Activated T-helper 1 cell treated with Interleukin-2 at 50 U/mL for 16 hours (primary cell): ENCODE measurements at places on chromosomes 13 and 19.

DNA sequence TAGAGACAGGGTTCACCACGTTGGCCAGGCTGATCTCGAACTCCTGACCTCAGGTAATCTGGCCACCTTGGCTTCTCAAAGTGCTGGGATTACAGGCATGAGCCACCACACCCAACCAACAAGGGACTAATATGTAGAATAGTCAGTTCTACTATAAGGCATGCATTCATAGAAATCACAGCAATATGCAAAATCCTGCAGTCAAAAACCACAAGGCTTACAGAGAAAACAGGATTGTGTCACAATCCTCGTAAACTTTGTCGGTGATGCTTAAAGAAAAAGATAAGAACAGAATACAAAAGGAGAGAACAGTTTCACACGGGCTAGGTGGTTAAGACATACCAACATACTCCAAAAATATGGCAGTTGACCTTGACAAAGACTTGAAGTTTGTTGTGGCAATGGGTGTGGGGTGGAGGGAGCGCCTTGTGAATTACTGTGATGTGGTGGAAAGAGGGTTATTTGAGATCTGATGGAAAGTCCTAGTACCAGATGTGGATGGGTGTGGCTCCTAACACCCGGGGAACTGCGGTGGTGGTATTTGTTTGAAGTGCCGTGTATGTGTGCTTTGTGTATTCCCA is 12.4 kb downstream of the NOSIP start:
- DNase-seq = peak; percentile 57

DNA sequence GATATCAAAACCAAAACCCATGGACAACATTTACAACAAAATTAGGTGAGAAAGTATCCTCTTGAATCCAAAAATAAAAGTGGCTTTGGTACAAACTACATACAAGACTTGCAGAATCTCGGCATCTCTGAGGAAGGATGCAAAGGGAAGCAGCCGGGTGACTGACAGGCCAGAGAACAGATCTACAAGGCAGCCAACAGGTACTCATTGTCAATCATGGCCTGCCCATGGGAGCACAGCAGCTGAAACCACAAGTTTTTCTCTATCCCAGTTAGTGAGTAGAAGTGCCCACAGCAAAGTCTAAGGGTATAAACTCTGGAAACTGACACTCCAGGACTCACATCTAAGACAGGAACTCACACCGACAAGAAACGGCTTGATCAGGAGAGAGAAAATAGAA is 74.5 kb downstream of the TBC1D4 start:
- no peak for DNase-seq

DNA sequence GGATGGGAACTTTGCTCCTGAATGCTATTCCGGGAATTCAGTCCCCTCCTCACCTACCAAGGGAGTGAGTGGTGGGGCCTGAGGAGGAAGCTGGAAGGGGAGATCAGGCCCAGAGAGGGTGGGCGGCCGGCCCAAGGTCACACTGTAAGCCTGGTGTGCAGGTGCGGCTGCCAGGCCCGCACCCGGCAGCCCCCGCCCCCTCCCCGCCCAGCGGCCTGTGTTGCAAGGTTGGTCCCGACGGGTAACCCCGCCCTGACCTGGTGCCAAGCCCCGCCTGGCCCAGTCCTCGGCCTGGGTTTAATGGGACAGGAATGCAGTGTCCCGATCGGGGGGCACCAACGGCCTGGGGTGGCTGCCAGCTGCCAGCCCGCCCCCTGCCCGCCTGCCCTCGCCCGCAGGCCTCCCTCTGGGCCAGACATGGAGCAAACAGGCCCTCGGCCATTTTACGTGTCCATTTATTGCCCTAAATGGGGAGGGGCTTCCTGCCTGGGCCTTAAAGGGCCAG is 5.5 kb downstream of the ZBTB7A start:
- DNase-seq = no peak

DNA sequence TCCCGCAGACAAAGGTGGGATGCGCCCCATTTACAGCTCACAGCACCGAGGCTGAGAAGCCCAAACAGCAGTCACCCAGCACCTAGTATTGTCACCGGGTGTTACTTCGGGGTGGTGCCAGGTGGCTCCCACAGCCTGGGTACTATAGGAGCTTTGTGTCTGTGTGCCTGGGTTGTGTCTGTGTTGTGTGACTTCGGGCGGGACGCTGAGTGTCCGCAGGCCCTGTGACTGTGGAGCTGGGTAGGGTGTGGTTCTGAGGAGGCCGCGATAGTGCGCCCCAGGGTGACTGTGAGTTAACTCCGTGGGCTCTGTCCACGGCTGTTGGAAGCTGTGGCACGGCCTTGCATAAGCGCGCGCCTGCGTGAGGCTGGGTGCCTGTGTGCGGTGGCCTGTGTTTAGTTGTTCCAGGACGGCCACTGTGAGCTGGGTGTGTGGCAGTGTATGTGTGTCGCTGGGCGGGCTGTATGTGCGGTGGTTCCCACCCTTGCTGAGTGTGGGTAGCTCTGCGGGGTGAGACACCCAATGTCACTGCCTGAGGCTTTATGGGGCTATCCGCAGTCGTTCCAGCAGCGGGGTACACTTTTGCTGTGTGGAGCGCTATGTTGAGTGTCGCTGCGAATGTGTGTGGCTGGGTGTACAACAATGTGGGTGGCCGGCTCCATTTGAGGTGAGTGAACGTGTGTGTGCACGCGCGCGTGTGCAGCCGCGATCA is 559 bp upstream of the SSBP4 start:
- no peak for DNase-seq

- DNase-seq = no peak
Observed at GRCh38 chr13:28626266-28626665, 32.7 kb upstream of the POMP start.

- DNase-seq = no peak
Observed at GRCh38 chr19:18420930-18421329, 1.7 kb downstream of the SSBP4 start.

- no peak for DNase-seq
Observed at GRCh38 chr13:48624016-48624415, 29.7 kb upstream of the CYSLTR2 start.

DNA sequence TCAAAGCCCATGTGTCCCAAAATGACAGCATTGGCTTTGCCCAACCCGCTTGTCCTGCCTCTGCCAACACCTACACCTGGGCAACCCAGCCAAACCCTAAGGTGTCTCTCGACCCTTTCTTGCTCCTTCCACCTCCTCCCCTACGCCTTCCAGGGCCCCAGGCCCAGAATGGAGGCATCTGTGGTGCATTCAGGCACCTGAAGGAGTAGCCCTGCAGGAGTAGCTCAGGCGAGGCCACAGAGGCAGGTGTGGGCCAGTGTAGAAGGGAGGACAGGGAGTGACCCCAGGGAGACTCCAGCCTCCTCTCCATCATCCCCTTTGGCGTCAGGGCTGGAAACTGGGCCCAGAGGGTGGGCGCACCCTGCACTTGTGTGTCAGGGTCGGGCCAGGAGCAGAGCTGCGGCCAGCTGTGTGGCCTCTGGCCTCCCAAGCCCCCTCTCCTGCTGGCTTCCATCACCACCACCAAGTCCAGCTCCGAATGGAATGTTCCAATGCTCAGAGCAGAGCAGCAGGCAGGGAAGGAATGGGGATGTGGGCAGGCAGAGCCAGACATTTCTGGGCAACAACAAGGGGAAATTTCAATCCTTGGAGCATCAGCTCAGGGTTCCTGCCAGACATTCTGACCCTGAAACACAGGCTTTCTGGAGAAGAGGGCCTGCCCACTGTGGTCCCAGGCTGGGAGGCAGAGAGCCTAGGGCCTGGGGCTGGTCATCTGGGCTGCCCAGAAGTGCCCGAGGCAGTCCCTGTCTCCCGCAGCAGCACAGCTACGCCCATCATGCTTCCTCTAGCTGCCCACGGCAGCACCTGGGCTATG is 16.4 kb downstream of the PLEKHF1 start:
- no peak for DNase-seq
